ENCODE measurements at places on chromosomes 2 and 18.

GRCh38 chr2:225558399-225559071 is 159.0 kb downstream of the NYAP2 start:
- no peak for DNase-seq

- DNase-seq = no peak
Observed at GRCh38 chr2:198053776-198054175, 249.4 kb downstream of the PLCL1 start.

DNA sequence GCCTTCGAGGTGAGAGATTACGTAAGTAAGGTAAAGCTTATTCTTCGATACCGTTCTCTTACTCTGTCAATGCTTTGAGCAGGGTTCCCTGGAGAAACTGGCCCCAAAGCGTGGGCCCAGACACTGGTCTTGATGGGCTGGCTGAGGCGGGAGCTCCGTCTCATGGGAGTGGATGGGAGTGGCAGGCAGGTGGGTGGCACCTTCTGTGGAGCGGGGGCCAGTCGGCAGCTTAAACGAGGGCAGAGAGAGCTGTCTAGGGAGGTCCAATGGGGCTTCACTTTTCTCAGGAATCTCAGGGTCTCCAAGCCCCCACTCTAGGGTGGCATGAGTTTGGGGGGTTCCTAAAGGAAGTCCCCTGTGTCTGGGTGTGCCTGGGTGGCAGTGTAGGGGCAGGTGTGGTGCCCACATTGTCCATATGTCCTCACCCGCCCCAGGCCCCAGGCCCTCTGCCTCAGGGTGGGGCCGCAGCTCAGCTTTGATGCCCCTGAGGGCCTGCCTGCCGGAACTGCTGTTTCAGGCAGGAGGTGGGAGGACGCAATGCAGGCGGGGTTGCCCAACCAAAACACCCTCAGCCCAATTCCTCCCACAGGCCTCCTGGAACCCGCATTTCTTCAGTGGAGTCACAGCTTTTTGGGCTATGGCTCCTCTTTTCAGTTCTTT is 32.5 kb upstream of the FOSL2 start:
- no peak for DNase-seq

DNA sequence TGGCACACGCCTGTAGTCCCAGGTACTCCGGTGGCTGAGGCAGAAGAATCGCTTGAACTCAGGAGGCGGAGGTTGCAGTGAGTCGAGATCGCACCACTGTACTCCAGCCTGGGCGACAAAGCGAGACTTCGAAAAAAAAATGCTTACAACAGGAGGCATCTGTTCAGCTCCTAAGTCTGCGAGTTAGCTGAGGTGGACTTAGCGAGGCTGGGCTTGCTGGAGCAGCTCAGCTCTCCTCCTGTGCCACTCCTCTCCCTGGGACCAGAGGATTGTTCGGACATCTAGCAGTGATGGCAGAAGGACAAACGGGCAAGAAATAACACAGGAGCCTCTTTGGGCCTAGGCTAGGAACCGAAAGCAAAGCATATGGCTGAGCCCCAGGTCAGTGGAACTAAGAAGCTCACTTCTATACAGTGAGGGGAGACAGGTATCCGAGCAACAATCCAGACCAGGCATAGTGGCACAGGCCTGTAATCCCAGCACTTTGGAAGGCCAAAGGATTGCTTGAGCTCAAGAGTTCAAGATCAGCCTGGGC is 260.1 kb downstream of the GLI2 start:
- no peak for DNase-seq

DNA sequence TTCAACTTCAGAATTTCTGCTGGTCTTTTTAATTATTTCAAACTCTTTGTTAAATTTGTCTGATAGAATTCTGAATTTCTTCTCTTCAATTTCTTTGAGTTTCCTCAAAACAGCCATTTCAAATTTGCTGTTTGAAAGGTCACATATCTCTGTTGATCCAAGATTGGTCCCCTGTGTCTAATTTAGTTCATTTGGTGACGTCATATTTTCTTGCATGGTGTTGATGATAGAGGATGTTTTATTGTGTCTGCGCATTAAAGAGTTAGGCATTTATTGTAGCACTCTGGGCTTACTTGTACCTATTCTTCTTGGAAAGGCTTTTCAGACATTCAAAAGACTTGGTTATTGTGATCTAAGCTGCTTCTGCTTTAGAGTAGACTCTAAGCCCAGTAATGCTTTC is 698.4 kb upstream of the LRRTM1 start:
- DNase-seq = no peak
